ENCODE measurements at places on chromosomes 2 and 18. TPM values are rescaled to one million over a fixed set of nuclear protein-coding genes. Genes with fewer than 3 reads are reported as not detected.

The IL36B gene
- 2.9 TPM for total RNA-seq

The DAW1 gene
- total RNA-seq: not detected

The IL1F10 gene
- 23.2 TPM for total RNA-seq

The MYO1B gene
- 31.8 TPM for total RNA-seq

The TMEM182 gene
- total RNA-seq: 0.49 TPM

The RHOB gene
- total RNA-seq: 404 TPM

The SLC4A3 gene
- total RNA-seq: 1.8 TPM

The NAT8 gene
- total RNA-seq: not detected

The AKAIN1 gene
- not detected for total RNA-seq

The ELP2 gene
- total RNA-seq: 58.6 TPM

The SNORC gene
- 11.7 TPM for total RNA-seq

The TMEM198 gene
- 1.9 TPM for total RNA-seq

The WDR75 gene
- total RNA-seq: 44.7 TPM

The RGPD3 gene
- total RNA-seq: 1.1 TPM

The LRRC30 gene
- not detected for total RNA-seq

The TRIB2 gene
- total RNA-seq: 47.1 TPM

The CD28 gene
- 0.15 TPM for total RNA-seq

The REG3G gene
- total RNA-seq: not detected

The SOCS6 gene
- 26.5 TPM for total RNA-seq

The SERPINB10 gene
- total RNA-seq: 1.0 TPM

The ALK gene
- total RNA-seq: not detected

The GRHL1 gene
- total RNA-seq: 233 TPM

The MBP gene
- total RNA-seq: 53.7 TPM

The CXCR1 gene
- 0.87 TPM for total RNA-seq

The PROM2 gene
- 166 TPM for total RNA-seq

The ESCO1 gene
- total RNA-seq: 15.9 TPM

The VWA3B gene
- total RNA-seq: not detected

The ZSWIM2 gene
- not detected for total RNA-seq

The CHST9 gene
- 0.26 TPM for total RNA-seq

The MRPS5 gene
- total RNA-seq: 57.1 TPM

The VIT gene
- 9.1 TPM for total RNA-seq

The CYP26B1 gene
- total RNA-seq: 61.5 TPM

The DOCK10 gene
- 8.1 TPM for total RNA-seq

The DNAJC5G gene
- total RNA-seq: not detected

The SPDYA gene
- 2.3 TPM for total RNA-seq

The BOD1L2 gene
- total RNA-seq: not detected

The RESP18 gene
- not detected for total RNA-seq

The KCNF1 gene
- total RNA-seq: not detected

Measured in suprapubic skin (tissue), 4 donors.